ENCODE measurements at places on chromosomes 11 and 22.

DNA sequence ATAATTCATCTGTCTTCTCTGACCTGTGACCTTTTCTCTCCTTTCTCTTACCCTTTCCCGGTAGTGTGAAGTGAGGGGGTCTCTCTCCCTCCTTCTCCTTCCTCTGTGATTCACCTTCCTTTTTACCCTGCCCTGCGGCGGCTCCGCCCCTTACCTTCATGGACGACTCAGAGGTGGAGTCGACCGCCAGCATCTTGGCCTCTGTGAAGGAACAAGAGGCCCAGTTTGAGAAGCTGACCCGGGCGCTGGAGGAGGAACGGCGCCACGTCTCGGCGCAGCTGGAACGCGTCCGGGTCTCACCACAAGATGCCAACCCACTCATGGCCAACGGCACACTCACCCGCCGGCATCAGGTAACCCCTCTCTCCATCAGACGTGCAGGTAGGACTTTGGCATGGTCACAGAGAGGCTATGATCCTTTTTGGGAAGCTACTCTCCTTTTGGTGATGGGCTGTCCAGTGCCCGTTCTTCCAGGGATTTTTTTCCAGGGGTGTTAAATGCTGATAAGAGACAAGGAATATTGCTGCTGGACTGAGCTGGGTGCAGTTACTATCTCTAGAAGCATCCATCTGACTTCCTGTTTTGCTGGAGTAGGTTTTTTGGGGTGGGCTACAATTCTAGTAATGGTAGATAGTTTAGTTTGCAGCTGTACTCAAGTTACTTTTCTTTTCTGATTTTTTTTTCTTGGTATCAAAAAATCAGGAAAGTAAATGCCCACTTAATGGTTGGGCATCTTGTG lies 29.9 kb downstream of the CTNND1 start:
- DNase-seq = no peak

DNA sequence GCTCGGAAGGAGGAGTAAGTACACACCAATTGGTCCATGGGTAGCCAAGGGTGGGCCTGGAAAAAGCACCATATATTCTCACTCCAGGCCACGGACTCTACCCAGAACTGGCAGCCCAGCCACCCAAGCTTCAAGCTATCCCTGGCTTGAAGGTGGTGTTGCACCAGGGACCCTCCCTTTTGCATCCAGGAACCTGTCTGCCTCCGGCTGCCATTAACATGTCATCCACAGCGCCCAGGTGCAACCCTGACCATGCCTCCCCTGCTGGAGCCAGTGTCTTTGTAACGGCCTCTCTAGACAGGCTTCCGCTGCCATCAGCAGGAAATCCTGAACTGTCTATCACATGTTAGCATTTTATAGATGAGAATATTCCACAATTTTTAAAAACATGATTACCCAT lies 2158.5 kb upstream of the RAG2 start:
- no peak for DNase-seq

GRCh38 chr22:36565686-36566085 lies 36.7 kb upstream of the EIF3D start:
- DNase-seq = no peak

DNA sequence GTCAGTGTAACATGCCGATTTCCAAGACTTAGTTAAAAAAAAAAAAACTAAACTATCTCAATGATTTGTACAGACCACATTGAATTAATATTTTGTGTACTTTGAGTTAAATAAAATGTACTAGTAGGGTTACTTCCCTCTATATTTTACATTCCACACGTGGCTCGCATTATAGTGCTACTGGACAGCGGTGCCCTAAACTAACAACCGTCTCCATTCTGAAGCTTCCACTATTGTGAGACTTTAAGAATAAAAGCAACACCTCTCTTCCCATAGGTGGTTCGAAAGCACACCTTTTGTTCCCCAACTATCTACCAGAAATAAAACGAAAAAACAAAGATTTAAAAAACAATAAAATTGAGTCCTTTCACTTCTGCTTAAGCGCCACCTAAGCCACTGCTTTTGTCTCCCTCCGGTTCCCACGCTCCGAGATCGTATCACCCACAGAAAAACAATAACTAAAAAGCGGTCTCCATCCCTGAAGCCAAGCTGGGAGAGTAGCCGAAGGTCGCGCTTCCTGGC lies 380 bp upstream of the TTC17 start:
- no peak for DNase-seq

DNA sequence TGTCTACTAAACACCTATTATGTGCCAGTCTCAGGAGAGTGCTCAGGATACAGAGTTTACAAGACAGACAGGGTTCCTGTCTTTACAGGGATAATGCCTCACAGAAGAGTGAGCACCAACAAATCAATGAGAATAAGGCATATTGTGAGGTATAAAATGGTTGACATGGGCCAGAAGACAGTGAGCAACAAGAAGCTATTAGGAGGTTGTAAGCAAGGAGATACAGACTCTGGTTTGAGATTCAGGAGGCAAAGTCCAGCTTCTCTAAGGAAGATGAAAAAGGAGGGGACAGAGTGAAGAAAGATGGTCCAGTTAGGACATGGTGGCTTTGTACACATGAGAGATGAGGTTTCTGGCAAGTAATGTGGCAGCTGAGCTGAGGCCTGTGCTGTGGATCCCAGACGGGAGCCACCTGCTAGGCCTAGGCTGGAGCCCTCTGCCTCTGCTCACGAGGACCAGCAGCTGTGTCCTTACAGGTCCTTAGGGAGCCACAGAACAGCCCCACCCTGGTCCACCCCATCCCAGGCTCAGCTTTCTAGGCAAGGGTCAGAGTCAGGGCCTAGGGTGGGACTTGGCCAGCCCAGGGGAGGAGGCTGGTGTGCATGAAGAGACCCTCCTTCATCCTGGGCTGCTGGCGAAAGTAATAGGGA lies 110.5 kb downstream of the ZNF280B start:
- DNase-seq = peak; percentile 36
